Jurkat, Clone E6-1 (cell line): ENCODE measurements at places on chromosomes 13 and 19.
A peak's percentile ranks its signal among the peaks of the same experiment; 100 is the strongest.

DNA sequence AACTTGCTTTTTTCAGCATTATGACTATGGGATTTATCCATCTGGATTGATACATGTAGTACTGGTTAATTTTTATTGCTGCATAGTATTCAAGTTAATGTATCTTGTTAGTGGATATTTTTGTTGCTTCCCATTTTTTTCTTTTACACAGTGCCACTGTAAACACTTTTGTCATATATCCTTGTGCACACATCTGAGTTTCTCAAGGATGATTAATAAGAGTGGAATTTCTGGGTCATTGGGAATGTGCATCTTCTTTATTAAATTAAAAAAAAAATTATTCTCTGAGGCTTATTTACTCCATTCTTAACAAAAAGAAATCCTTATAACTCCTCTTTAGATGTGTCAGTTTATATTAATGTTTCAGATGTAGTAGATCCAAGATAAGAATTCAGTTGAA lies 27.3 kb downstream of the B3GLCT start:
- no peak for DNase-seq

DNA sequence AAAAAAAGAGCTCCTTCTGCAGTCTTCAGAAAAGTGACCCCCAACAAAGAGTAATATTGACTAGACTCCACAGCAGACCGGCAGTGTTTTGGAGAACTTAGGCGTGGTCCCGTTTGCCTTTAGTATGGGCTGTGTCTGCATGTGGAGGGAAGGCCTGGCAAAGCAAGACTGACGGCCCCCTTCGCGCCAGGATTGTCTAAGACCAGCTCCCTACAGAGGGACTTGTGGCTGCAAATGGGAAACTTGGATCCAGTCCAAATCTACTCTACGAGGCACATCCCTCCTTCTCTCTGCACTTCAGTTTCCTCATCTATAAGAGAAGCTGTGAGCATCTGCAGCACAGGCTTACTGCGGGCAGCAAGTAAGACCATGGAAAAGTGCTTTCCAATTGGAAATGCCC lies 350.0 kb downstream of the ZNF536 start:
- DNase-seq = no peak

GRCh38 chr19:46748325-46749109 lies 2.3 kb upstream of the STRN4 start:
- peak; percentile 73 for DNase-seq

DNA sequence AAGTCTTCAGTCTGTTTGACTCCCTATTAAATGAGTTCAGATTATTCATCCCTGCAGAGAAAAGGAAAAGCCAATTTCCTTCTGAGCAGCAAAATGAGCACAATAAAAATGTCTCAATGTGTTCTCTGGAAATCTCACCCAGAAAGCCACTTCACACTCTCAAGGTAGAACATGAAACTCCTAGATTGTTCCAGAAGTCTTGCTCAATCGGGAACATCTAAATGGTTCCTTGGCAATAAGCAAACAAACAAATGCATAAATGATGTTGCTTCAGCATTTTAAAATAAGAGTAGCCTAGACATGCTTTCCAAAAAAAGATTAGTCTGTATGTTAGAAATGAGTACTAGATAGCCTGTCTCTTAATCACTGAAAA lies 59.7 kb upstream of the TNFRSF19 start:
- no peak for DNase-seq

DNA sequence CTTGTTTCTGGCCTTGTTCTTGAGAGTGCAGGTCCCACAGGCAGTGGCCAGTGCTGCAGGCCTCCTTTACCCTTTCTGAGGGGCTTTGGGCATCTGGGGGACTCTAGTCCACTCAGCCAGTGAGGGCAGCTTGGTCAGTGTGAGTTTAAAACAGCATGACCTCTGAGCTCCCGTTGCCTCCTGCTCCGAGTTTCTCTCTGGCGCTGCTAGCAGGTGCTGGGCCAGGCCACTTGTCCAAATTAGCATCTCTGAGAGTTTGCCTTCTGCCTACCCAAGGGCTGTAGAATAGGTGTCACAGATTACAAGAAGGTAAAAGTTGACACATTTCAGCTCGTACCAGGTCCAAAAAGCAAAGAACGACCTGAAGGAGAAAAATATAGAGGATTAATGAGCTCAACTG lies 105.9 kb downstream of the SIPA1L3 start:
- no peak for DNase-seq

DNA sequence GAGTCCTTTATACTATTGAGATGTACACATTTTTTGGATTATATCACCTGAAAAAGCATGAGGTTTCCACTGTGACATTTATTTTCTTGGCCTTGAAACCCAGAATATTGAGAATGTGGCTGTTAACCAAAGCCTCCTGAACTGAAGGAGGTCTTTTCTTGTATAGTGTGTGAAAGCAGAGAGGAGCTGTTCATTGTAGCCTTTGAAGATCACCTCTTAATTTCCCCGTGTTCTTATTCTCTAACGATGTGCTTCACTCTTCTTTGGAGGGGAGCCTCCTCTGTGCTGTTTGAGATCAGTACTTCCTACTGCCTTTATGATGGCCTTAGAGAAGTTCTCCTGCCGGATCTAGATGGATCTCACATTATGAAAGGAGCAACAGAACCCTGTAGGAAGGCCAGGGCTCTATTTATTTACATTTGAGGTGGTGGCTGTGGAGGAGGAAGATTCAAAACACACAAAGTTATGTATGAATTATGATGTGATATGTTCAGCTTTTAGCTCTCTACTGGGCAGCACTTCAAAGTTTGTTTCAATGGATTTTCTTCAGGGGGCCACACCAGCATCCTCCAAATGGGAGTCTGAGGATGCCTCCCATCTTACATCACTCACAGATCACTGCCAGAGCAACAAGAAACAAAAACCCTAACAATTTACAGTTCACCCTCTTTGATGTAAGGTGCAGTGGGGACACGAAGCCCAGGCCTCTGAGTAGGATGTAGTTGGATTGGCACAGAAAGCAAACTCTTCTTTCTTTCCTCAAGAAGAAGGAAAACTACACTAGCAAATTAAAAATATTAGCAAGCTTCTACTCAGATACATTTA lies 322.3 kb downstream of the DLEU7 start:
- no peak for DNase-seq

DNA sequence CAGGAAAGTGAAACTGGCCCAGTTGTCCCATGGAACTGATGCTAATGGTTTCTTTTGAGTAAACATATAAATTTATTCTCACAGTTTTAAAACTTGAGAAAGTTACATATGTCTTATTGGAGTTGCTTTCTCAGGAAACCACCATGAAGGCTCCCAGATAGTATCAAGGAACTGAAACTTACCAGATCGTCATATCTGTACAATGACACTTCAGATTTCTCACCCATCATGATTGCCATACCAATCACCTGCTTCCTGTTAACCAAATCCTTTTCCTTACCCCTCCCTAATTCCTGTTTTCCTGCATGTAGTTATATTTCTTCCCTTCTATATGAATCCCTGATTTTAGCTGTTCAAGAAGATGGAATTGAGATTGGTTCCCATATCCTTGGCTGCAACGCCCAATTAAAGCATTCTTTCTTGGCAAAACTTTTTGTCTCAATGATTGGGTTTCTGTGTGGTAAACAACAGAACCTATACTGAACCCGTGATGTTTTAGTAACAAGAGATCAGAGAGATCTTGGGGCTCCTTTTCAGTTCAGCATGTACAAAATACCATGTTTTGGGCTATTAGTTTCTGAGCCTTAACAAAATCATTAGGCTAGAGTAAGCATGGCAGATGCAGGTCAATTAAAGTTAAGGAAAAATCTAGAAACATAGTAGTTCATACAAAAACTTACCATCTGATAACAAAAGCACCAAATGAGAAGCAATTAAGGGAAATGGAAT lies 781.3 kb upstream of the MIR17HG start:
- no peak for DNase-seq

- DNase-seq = no peak
Observed at GRCh38 chr13:98089246-98089645, 53.6 kb upstream of the FARP1 start.

GRCh38 chr19:17331045-17331558 lies 3.6 kb downstream of the ANO8 start:
- no peak for DNase-seq

- no peak for DNase-seq
Observed at GRCh38 chr13:113216254-113217048, 7.0 kb downstream of the CUL4A start.
